ENCODE measurements at places on chromosomes 2 and 18.

DNA sequence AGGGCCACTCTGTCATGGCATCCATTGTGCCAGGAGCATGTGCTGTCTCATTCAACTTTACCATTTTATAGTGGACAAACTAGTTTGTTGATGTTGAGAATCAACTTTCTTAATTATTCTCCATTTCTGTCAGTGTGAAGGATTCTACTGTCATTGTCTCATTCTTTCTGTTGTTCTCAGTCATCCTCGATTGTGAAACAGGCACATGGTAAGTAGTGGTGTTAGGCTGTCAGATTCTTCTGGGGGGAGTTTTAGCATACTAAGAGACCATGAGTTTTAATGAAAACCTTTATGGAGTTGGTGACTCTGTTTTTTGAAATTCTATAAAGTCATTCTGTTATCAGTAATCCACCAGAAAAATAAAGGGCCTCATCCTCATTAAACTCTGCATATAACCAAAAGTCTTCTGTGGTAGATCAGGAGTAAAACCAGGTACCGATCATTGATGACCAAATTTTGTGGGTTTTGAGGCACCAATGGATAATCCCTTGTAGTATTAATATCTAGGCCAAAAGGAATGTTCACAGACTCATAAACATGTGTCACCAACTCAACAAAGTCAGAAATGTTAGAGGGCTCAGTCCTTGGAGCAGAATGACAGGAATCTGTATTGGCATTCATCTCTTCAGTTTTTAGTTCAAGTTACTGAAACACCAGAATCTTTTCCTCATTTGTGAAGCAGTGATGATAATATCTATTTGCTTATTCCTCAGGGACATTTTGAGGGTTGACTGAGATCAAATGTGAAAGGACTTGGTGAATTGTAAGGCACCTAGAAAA is 73.2 kb downstream of the CERS6 start:
- no peak for ATAC-seq

- ATAC-seq = peak; percentile 87
Observed at GRCh38 chr2:218995972-218996711, 2.9 kb upstream of the CRYBA2 start.

DNA sequence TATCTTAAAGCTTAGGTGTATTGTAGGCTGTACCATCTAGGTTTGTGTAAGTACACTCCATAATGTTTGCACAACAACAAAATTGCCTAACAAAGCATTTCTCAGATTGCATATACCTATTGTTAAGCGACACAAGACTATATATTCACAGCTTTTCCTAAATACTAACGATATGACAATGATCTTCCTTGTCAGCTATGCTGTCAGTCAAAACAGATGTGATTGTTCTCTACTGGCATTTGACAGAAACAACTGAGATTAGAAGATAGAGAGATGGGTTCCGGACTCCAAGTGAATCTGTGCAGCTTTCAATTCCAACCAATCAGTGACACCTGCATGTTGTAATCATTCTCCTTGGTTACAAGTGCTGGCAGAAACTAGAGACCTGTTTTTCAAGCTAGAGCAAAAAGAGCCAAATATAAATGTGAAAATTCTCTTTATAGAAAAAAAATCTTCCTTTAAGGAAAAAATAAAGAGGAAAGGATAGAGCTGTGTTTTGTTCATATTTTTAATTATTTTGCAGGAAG is 1232.3 kb upstream of the SLC39A10 start:
- no peak for ATAC-seq

DNA sequence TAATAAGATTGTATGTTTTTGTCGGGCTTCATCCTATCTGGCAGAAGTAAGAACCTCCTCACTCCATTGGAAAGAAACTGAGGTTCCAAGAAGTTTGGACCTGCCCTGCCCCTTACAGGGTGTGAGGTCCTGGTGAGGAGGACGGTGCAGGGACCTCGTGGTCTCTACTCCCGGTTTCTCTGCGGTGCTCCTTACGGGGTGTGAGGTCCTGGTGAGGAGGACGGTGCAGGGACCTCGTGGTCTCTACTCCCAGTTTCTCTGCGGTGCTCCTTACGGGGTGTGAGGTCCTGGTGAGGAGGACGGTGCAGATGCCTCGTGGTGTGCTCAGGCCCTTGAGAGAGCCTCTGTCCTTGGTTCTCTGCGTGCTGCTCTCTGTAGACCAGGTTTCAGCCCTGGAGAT is 5.2 kb downstream of the CTDP1 start:
- ATAC-seq = no peak

- peak; percentile 95 for ATAC-seq
Observed at GRCh38 chr2:168811696-168812095, 9.3 kb downstream of the NOSTRIN start.

DNA sequence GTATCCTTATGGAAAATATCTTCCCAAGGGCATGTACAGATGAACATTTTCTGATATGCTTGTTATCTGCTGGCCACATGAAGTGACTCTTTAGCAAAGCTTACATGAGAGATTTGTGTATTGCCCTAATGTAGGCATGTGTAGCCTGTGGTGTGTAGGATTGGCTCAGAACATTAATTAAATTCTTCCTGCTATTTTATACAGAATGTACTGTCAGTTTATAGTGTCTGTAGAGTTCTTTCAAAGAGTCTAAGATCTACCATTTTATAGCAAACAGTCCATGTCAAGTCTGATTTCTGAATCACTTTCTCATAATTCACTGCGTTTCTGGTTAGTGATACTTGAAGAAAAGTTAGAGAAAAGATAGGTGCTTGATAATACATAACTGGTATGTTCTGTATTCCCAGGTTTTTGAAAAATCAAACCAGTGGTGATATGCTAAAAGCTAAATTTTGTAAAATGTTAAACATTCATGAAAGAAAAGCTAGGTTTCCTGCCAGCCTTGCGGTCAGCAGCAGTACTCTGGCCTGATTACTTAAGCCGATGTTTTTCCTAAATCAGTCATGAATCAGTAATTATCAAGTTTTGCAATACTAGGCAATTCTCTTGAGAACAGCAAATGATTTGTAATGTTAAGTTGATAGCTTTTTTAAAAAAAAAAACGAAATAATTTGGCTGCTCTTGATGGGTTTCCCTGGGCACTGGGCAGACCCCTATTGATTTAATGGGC is 30.9 kb upstream of the EFEMP1 start:
- peak; percentile 15 for ATAC-seq

DNA sequence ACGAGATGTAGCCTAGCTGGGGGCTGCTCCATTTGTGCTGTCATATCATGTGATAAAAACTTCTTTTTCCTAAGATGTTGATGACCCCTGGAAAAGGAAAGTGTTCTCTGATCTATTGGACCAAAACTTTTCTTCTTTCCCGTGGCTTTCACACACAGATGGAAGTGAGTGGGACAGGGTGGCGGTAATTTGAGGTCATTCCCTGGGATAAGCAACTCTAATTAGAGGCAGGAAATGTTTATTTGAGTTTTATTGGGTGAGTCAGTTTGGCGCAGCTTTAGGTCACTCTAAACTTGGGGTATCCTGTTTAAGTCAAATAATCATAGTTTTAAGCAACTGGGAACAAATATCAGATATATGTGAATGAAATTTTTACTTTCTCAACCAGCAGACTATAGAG is 221.0 kb upstream of the EPAS1 start:
- ATAC-seq = no peak

DNA sequence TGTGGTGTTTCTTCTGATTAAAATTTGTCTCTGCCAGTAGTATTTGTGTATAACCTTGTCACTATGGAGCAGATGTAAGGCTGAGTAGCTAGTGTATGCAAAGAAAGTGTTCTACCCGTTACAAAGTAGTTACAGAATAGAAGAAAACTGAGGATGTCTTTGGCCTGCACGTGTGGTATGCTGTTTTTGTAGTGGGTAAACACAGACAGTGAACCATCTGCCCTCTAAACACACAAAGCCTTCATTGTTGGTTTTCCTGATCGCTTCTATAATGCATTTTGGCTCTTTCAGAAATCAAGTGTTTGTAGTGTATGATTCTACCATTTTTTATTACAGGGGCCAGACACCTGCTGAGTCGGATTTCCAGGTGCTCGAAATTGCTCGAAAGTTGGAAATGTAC is 61.5 kb downstream of the FARP2 start:
- ATAC-seq = no peak

- ATAC-seq = peak; percentile 19
Observed at GRCh38 chr2:230130668-230131364, 62.1 kb upstream of the SLC16A14 start.

GRCh38 chr2:136209561-136210454 is 91.9 kb upstream of the CXCR4 start:
- ATAC-seq = no peak

- no peak for ATAC-seq
Observed at GRCh38 chr2:53636596-53636995, 131.0 kb upstream of the CHAC2 start.

DNA sequence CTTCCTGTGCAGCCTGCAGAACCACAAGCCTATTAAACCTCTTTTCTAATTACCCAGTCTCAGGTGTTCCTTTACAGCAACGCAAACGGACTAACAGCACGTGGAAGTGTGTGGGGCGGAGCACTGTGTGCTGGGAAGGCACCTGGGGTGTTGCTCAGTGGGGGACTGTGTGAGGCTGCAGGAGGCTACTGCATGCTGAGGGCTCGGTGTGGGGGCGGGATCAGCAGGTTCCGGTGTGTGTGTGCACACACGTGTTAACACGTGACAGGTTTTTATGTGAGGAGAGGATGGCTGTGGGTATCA is 58.9 kb downstream of the ANKMY1 start:
- ATAC-seq = no peak

GRCh38 chr2:46988733-46989481 is 73.3 kb upstream of the MCFD2 start:
- peak; percentile 54 for ATAC-seq

DNA sequence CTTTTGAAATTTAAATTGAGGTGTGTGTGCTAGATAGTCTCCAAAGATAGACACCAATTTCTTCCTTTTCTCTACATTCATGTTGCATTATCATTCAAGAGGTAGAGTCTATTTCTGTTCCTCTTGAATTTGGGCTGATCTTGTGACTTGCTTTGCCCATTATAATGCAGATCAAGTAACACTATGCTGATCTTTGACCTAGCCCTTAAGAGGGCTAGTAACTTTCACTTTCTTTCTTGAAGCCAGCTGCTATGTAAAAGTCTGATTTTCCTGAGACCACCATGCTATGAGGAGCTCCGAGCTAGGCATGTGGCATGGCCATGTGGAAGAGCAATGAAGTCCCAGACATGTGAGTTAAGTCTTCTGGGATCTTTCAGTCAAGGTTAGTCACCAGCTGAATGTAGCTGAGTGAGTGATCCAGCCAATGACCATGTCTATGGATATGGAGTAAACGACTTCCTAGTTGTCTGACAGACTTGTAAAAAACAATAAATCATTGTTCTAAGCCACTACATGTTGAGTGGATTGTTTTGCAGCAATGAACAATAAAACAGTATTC is 189.4 kb upstream of the CWC22 start:
- ATAC-seq = peak; percentile 33

GRCh38 chr2:182946958-182947369 is 80.5 kb upstream of the FRZB start:
- no peak for ATAC-seq

DNA sequence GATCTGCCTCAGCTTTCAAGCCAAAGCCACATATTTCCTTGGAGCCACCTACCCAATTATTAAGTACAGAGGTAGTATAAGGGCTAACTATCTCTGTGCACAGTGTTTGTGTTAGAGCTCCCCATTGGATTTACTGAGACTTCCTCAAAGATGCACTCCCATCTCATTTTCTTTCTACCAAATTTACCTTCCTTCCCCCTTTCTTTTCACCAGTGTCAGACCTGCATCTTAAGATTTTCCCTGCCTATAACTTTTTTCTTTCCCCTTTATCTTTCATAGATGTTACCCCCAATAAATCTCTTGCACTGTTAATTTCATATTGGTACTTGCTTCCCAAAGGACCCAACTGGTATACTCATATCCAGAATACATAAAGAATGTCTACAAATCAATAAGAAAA is 5.9 kb upstream of the REL start:
- no peak for ATAC-seq

Measured in motor neuron (in vitro differentiated cells).